ENCODE measurements at places on chromosomes 16 and 17. TPM values are rescaled to one million over a fixed set of nuclear protein-coding genes. Genes with fewer than 3 reads are reported as not detected.

- DNase-seq = no peak
These were observed 47.2 kb downstream of the GPRC5B start for GRCh38 chr16:19837331-19837980.

GRCh38 chr16:29820730-29821642 is 724 bp downstream of the MVP start:
- peak; percentile 69 for DNase-seq

GRCh38 chr16:68255712-68256111 is 8.6 kb upstream of the SLC7A6 start:
- DNase-seq = no peak

DNA sequence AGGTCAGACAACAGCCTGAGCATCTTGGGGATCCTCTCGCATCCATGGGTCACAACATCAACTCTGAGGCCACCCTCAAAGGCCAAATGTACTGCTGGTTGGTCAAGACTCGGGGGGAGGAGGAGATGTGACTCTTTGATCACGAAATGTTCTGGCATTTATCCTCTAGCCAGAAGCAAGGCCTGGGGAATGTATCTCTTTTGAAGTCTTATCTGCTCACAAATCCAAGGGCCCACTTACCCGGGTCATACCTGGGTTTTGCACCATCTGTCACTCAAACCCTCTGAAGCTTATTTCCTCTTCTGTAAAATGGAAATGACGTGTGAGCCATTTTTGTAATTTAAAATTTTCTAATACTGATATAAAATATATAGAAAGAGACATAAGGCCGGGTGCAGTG is 13.2 kb downstream of the CA7 start:
- no peak for DNase-seq

- DNase-seq = no peak
These were observed 43.1 kb downstream of the TBCD start for GRCh38 chr17:82794781-82795482.

GRCh38 chr16:85649411-85650134 is 36.5 kb downstream of the GSE1 start:
- DNase-seq = no peak

GRCh38 chr16:79628501-79628975 is 28.0 kb upstream of the MAF start:
- peak; percentile 86 for DNase-seq

DNA sequence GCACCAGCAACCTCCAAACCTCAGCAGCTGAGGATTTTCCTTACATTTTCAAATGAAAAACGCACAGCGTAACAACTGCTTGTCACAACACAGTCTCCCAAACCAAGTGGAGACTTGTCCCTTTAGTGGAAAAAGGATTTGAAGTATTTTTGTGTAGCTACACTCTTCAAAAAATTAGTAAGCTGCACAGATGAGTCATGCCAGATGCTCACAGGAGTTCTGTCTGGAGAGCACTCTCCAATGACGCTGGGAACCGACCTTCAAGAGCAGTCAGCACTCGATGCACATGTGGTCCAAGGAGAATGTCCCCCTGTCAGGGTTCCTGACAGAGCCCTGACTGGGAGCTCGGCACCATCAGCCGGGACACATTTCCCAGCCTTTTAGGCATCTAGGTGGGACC is 39.8 kb downstream of the MAP1LC3B start:
- DNase-seq = peak; percentile 70

- DNase-seq = no peak
These were observed 33.1 kb downstream of the CHCT1 start for GRCh38 chr17:60455378-60455777.

DNA sequence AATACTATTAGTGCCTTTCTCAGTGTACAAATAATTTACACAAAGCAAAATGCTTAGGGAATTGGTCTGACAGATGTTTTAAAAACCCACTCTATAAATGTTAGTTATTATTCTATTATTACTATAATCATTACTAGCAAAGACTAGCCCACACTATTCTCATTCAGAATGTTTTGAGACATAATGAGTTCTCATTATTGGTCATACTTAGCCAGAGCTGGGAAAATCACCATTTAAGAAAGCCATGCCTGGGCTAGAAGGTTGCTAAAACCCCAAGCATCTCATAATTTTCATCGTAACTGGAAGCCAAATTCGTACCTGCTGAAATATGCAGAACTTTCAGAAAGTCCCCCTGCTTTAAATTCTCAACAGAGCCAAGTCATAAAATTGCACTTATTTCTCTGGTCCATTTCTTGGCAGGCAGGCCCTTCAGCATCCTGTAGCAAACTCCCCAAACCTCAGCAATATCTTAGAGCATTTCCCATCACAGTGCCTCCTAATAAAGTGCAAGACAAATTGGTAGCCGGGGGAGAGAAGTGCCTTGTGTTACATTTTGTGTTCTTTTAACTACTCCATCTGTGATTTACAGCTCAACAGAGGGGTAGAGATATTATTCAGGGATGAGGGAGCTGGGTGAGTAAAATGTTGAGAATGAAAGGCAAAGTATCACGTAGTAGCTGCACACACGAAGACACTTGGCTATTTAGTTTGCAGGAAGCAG is 79.8 kb upstream of the ADAMTS18 start:
- DNase-seq = no peak

DNA sequence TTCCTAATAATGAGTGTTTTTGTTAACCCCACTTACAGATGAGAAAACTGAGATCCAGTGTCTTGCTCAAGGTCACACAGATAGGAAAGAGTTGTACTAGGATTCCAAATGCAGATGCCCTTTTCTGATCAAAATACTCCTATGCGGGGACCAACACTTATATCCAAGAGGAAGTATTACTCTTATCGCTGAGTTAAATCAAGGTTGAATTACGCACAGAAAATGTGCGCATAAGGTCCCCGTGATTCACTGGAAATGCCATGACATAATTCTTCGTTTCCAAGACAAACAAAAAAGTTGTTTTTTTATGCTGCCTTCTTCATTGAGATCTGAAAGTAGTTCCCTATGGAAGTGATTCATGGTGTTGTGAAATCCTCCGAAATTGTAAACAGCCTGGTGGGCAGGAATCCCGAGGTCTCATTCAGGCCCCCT is 463.8 kb upstream of the HSBP1 start:
- DNase-seq = peak; percentile 79

The MAP2K4 gene
- 62.7 TPM for total RNA-seq

The RAB11FIP3 gene
- total RNA-seq = 27.4 TPM

The KRT33B gene
- not detected for total RNA-seq

The HSD11B2 gene
- total RNA-seq = not detected

The UBE2Z gene
- total RNA-seq = 112 TPM

The USH1G gene
- not detected for total RNA-seq

The IL21R gene
- 6.6 TPM for total RNA-seq
